ENCODE measurements at places on chromosomes 3 and 15. TPM values are rescaled to one million over a fixed set of nuclear protein-coding genes. Genes with fewer than 3 reads are reported as not detected.

The SCG3 gene
- total RNA-seq: not detected

The ATP6V1A gene
- 21.9 TPM for total RNA-seq

The IL5RA gene
- total RNA-seq: not detected

The TRIM71 gene
- not detected for total RNA-seq
